ENCODE measurements at places on chromosomes 5 and 9.

- DNase-seq = peak; percentile 39
Observed at GRCh38 chr5:172541099-172541772, 86.9 kb upstream of the SH3PXD2B start.

DNA sequence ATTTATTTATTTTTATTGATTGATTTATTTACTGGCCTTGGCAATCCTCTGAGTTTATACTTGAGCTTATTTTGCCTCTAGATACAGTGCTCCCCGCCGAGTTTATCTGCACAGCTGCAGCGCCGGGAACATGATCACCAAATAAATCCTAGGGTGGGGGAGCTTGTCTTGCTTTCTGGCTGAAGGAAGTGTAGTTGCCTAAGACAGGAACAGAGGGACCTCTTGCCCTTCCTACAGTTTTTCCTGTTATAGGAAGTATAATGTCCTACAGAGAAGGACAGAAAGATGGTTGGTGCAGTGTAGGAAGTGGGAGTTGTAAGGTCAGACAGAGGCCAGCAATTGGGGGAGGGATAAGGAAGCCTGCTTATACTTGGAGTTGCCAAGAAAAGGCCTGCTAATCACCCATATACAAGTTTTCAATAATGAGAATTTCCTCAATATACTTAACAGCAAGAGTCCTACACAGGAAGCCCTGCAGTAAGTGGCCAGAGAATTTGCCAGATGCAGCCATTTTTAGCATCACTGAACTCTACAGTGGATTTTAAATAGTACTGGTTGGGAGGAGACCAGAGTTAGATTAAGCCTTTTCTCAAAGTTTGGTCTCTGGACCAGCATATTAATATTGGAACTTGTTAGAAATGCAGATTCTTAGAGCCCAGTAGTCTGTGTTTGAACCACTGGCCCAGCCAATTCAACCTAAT is 7.7 kb downstream of the AOPEP start:
- DNase-seq = no peak

GRCh38 chr9:20570087-20570486 is 52.2 kb downstream of the MLLT3 start:
- DNase-seq = no peak

- DNase-seq = no peak
Observed at GRCh38 chr5:117456866-117457470, 882.3 kb upstream of the SEMA6A start.

DNA sequence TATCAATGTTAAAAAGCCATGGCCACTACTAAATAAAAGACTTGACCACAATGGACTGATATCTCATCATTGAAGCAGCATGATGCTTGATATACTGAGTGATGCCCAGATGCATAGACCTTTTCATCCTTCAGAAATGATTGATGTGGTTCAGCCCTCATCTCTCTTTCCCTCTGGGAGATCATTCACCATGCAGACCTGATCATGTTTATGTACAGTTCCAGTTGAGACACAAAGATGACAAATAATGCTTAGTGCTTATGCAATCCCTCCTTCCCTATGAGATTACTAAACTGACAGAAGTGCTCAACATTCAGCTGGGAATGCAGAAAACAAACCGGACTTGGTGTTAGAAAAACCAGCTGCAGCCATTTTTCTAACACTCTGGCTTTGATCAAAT is 91.9 kb upstream of the TLR4 start:
- DNase-seq = no peak

GRCh38 chr5:61598126-61598525 is 266.1 kb downstream of the ZSWIM6 start:
- DNase-seq = peak; percentile 17

DNA sequence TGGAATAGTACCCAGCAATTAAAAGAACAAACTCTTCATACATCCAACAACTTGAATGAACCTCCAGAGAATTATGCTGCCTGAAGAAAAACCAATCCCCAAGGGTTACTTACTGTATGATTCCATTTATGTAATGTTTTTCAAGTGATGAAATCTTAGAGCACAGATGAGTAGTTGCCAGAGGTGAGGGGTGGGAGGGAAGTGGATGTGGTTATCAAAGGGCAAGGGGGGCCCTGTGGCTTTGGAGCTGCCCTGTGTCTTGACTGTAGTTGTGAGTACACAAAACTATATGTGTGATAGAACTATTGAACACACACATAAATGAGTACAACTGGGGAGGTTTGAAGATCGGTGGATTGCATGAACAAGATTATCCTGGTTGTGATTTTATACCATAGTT is 115.8 kb upstream of the SLC25A48 start:
- no peak for DNase-seq

DNA sequence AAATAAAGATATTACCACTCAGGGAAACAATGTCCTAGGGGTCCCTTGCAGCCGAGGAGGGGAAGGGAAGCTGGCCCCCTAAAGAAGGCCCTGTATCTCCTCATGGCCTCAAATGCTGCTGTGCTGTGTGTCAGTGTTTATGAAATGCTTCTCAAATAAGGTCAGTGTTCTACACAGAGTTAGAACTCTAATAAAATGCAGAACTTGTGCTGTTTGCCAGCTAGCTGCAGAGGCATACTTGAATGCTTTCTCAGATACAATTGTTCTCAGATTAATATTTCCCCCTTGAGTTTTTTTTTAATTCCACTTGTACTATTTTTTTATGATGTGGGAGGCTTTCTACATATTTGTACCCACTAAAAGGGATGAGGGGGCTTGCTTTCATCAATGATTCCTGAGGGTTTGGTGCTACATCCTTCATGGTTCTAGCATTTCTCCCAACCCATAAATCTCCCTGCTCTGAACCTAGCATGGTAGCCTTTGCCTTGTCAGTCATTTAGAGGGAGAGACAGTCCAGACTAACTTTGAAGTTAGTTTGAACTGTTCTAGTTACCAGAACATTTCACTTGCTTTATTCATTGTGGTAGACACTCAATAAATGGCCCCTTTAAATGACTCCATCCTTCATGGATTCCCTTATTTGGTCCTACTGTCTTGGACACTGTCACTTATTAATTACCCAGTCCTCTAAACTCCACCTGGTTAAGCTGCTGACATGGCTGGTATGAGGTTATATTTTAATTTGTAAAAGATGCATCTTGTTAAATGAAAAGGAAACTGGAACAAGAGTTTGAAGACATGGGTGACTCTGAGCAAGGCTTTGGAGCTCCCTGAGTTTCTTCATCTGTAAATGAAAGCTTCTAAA is 12.6 kb downstream of the SLIT3 start:
- no peak for DNase-seq

DNA sequence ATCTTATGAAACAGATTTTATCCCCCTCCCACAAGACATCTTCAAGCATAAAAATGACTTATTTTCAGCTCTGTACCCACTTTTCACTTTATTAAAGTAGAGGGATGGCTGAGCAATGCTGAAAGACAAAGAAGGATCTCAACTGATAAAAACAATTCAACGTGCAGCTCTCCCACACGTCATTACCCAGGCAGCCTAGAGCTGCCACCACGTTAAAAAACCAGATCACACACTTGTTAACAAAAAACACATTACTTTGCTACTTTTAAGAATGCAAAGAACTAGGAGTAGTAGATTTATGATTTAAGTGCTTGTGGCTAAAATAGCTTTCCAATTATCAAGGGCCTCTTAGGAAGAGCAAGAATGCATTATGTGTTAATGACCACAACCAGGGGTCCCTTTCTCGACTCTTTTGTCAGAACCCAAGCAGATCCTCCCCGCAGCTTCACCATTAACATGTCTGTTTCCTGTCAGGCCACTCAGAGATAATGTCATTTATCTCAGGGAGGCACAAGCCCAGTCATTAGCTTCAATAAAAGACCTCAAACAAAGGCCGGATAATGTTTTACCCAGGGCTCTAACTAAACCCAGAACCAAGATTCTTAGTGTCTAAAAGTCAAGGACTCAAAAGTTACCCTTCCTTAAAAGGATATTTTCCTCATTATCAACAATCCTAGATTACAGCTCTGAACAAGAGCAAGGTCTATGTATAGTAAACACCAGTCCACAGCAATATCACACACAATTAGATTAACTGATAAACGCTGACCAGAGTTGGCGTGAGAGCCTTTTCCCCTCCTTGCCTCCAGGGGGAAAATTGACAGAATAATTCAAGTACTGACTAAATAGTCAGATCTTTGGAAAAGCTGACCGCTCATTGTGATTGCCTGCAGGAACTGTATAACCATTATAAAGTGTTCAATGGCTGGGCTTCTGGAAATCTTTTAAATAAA is 7.5 kb downstream of the ZNF608 start:
- no peak for DNase-seq

DNA sequence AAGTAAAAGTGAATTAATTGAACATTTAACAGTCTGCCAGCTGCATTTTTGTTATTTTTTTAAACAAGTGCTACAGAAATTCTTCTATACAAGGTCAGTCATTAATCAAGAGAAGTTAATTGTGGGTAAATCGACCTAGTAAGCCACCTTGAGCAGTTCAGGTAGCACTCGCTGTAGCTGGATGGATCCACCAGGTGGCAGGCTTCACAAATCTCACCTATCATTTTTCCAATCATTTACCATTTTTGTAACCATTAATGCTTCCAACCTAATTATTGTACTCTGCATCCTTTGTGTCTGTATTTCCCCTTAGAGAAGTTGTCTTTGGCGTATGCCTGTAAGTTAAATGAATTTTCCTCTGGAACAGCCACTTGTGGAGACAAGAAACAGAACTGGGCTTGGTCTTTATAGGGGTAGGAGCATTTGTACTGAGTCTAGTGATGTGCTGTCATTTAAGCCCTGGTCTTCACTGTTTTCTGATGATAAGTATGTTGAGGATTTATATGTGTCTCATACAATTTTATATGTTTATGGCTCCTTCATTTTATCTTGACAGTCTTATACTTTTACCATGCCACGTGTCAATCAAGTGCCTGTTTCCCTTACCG is 39.5 kb downstream of the CD180 start:
- DNase-seq = peak; percentile 38

- DNase-seq = no peak
Observed at GRCh38 chr5:122332599-122333555, 20.8 kb downstream of the SNCAIP start.

DNA sequence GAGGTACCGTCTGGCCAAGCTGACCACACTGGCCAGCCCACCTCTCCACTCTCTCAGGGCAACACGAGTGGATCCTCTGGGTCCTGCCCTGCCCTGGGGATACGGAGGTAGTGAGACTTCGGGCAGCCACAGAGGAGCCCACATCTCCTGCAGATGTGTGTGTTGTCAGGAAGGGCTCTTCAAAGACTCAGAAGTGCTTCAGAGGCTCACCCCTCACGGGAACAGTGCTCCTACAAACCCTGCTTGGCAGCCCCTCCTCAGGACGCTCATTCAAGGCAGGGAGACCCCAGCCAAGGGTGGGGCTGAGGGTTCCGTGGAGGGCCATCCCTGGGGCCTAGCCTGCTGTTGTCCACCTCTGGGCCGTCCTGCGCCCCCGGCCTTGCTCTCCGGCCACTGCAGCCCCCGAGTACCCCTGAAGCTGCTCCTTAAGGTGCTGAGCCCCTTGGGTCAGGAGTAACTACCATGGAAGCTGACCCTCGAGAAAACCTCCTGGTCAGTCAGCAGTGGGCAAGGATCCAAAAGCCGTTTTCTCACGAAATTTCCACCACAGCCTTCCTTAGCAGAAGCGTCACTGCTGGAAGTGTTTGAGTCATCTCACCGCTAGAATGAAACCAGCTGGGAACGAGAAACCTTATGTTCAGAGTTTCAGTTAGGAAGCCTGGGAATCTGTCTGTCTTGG is 23.2 kb upstream of the LRRC14B start:
- no peak for DNase-seq

- DNase-seq = peak; percentile 2
Observed at GRCh38 chr9:4923580-4924544, 61.2 kb upstream of the JAK2 start.

- no peak for DNase-seq
Observed at GRCh38 chr5:149628221-149628620, 46.9 kb downstream of the ARHGEF37 start.

DNA sequence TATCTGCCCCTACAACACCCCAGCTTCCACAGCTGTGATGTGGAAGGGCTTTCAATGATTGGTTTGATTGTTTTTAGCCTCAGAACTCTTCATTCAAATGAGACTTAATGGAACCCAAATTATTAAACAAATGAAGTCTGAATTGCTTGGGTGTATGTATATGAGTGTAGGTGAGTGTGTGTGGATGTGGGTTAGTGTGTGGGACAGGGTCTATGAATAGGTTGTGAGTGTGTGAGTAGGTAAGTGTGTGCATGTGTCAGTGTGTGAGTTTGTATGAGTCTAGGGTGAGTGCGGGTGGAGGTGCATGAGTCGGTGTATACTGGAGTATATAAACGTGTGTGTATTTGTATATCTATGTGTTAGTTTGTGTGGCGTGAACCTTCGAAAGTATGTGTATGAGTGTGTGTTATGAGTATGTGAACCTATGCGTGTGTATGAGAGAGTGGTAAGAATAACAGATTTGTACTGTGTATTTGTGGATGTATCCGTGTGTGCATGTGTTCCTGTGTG is 26.9 kb downstream of the COL15A1 start:
- no peak for DNase-seq

- DNase-seq = no peak
Observed at GRCh38 chr5:158039441-158039840, 180.5 kb upstream of the CLINT1 start.

GRCh38 chr9:121987314-121987713 is 105.8 kb downstream of the TTLL11 start:
- DNase-seq = no peak

DNA sequence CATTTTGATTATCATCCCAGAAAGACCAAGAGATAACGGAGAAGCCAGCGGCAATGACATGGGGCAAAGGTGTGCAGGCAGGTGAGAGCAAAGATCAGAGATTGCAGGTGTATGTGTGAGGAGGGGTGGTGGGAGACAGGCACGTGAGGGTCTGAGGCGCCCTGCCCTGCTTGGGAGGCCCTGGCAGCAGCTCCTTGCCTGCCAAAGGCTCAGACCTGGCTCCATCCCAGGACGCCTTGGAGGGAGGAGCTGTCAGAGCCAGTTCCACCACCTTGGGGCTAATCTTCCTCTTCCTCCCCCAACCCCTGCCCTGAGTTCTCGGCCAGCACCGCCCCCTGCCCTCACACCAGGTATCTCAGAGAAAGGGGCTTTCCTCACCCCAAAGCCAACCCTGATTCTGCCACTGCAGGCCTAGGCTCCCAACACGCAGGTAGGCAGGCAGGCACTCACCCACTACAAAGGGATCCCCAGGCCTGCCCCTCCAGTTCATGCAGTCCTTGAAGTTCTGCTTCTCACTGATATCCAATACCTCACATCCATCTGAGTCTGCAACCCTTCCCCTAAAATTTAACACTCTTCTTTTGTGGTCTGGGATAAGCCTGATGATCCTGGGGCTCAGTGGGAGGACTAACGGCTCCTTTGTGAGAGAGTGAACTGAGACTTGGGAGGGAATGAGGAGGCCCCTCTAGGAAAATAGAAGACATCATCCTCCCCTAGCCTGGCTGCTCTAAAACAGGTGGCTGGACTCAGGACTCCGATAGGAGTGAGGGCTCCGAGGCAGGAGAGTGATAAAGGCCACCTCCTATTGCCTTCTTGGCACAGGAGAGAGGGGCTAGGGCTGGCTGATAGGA is 1.8 kb downstream of the AQP3 start:
- DNase-seq = no peak

DNA sequence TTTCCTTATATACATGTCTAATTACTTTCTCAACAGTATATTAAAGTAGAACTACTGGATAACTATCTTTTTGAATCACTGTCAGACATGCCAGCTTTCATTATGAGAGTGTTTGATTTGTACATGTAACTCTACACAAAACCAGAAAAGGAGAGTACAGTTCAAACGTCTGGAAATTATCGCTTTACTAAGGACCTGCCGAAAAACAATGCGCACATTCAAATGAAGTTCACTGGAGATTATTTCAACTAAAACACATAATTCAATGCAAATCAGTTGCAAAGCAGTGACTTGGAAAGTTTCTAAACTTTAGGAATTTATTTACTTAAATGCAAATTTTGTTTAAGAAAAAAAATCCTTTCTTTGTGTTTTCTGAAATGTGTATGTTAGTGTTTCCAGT is 942.5 kb downstream of the EFNA5 start:
- no peak for DNase-seq
